Dorsolateral prefrontal cortex (tissue), 122 donors: ENCODE measurements at places on chromosomes 7 and 10.

DNA sequence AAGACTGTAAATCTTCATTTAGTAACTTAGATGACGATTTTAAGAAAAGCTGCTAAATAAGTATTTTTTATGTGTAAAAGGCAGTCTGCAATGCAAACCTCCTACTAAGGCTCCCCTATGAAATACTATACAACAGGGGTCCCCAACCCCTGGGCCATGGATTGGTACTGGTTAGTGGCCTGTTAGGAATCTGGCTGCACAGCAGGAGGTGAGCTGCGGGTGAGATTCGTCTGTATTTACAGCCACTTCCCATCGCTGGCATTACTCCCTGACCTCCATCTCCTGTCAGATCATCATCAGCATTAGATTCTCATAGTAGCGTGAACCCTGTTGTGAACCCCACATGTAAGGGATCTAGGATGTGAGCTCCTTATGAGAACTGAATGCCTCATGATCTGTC lies 580.4 kb downstream of the MAGI2 start:
- no peak for DNase-seq

DNA sequence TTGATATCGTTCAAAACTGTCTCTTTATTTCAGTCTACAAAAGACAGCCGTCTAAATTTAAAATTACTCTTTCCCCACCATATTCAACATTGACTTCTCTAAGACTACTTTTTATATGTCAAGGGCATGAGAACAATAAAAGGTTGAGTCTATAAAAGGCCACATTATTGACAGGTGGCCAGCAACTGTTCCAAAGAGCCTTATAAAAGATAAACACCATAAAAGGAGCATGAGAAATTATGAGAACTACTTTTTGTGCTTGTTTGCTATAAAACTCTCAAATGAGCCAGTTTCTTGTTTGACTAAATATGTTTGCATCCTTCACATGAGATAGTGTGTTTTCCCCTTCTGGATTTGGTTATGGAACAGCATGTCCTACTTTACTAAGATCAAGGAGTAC lies 189.2 kb downstream of the THSD7A start:
- DNase-seq, result no peak

DNA sequence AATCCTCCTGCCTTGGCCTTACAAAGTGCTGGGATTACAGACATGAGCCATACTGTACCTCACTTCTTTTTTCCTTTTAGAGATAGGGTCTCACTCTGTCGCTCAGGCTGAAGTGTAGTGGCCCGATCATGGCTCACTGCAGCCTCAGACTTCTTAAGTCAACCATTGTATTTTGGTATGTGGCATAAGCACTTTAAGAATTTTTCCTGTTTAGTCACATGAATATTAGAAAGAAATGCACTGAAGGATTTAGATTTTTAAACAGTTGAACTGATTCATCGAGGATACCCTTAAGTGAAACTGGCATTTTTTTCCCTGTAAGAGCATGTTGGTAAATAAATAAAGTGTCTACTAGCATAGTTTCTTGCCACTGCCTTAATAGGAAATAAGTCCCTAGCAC lies 319.3 kb upstream of the CACNA2D1 start:
- no peak for DNase-seq

DNA sequence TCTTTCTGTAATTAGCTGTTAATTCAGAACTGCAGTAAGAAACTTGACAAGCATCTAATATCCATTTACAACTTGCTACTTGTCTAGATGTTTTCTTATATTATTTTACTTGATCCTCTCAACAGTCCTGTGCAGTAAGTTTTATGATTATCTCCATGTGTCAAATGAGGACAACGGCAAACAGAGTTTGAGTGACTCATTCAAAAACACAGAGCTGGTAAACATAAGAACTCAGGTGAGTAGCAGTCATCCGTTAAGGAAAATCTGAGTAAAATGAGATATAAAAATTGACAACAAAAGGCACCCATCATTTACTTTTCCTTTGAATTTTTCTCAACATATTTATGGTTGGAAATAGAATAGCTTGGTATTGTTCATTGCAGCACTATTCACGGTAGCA lies 19.0 kb upstream of the TARP start:
- no peak for DNase-seq

- no peak for DNase-seq
Measured at GRCh38 chr7:24133691-24134090, 150.3 kb upstream of the NPY start.

DNA sequence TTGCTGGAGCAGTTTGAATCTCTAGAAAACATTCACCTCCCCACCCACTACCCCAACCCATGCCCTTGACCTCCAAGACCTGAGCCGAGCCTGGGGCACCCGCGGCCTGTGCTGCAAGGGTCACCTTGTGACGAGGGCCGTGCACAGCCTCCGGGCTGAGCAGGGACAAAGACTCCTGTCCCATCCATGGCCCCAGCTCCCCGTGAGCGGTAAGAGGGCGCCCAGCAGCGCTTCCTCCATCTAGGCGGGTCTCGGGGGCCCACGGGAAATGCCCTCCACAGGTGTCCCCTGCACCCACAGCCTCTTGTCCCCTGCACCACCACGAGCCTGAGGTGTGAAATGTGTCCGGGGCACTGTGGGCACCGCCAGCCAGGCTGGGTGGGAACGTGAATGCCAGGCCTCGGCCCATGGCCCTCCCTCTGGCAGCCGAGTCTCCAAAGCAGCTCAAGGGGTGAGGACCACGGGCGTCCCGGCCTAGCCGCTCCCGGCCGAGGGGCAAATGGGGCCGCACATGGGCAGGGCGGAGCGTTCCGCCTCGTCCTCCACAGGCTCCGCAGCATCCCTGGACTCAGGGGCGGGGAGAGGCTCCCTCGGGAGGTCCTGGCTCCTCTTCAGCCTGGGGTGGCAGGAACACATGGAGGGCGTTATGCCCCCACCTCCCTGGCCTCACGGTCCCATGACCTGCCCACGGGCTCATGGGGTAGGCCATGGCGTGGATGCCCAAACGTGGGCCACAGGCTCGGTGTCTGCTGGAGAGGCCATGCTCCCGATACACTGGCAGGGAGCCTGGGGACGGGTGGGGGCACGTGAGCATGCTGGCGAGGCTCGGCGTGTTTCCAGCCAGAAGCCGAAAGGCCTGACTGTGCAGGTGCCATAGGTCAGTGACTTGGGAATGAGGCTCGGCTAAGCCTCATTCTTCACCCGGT lies 21.1 kb downstream of the DPYSL4 start:
- DNase-seq, result no peak

- DNase-seq, result no peak
Measured at GRCh38 chr7:4683884-4684565, 1.9 kb downstream of the FOXK1 start.

- DNase-seq, result no peak
Measured at GRCh38 chr7:106679153-106679931, 18.4 kb upstream of the CCDC71L start.

DNA sequence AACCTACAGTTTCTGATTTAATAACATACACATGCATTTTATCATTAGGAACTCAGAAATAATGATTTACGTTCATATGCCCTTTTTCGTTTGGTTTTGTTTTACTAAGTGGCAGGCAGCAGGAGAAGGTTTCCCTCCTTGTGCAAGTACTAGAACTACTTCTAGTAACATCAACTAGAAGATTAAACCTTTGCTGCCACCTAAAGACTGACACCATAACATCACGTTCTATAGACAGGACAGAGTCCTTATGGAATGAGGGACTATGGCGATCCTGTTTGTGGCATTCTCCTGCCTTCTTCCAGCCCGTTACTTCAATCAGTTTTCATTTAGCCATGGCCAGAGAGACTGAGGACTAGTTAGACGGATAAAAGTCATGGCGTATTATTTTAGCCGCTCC lies 53.2 kb downstream of the GAD2 start:
- no peak for DNase-seq

DNA sequence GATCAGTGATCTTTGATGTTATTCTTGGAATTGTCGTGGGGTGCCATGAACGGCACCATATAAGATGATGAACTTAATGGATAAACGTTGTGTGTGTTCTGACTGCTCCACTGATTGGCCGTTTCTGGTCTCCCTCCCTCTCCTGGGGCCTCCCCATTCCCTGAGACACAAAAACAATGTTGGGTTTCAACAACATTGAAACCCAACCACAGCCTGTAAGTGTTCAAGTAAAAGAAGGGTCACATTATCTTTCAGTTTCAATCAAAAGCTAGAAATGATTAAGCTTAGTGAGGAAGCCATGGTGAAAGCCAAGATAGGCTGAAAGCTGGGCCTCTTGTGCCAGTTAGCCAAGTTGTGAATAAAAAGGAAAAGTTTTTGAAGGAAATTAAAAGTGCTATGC lies 19.5 kb downstream of the EN2 start:
- no peak for DNase-seq

GRCh38 chr10:83990126-83990525 lies 149.2 kb upstream of the GHITM start:
- no peak for DNase-seq

GRCh38 chr10:43965033-43965917 lies 316.6 kb upstream of the ZNF32 start:
- no peak for DNase-seq

GRCh38 chr7:74355091-74355490 lies 65.9 kb downstream of the CLIP2 start:
- peak; percentile 72 for DNase-seq

DNA sequence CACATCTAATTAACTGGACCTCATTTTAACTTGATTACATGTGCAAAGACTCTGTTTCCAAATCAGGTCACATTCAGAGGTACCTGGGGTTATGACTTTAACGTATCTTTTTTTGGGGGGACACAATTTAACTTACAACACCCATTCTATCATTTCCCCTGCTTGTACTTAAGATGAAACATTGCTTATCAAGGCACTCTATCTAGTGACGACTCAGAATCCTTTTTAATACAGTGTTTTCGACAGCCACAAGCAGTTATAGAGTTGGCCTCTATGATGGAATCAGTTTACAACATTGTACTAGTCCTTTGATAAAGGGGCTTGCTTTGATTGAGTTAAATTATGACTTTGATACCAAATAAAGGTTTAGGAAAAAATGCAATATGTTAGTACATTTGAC lies 22.7 kb downstream of the BBS9 start:
- DNase-seq, result no peak

GRCh38 chr7:154217688-154218340 lies 165.6 kb downstream of the DPP6 start:
- DNase-seq, result no peak

- no peak for DNase-seq
Measured at GRCh38 chr7:112080978-112081377, 125.2 kb downstream of the DOCK4 start.

DNA sequence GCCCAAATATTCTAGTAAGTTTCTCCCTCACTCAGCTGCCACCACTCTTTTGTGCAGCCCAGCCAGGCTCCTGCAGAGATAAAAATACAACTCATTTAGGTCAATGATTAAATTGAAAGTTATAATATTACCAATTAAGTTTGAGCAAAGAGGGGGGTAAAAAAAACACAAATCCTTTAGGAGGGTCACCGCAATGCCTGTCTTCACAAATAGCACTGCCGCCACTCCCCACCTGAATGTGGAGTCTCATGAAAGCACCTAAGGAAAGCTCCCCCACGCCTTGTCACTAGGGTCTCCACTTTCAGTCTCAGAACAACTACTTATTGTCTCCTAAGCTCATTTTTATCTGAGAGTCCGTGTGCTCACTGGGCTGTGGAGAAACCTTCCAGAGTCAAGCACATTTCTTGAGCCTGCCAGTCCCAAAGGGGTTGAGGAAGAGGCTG lies 148.7 kb downstream of the FGFR2 start:
- no peak for DNase-seq
